ENCODE measurements at places on chromosomes 7 and 10.

GRCh38 chr10:83673316-83673715, 466.0 kb upstream of the GHITM start:
- DNase-seq: no peak

GRCh38 chr7:37434529-37434928, 14.1 kb downstream of the ELMO1 start:
- no peak for DNase-seq

- no peak for DNase-seq
Observed at GRCh38 chr7:87982116-87982515, 48.1 kb downstream of the ADAM22 start.

GRCh38 chr7:33698041-33698440, 207.3 kb upstream of the BMPER start:
- DNase-seq: no peak

- DNase-seq: no peak
Observed at GRCh38 chr10:46545861-46546590, 10.4 kb downstream of the GPRIN2 start.

GRCh38 chr7:102912742-102913141, at the start of gene LRRC17:
LRRC17 (plus strand) TSS chr7:102913000; CDS start chr7:102933914, 20,914 bp downstream.
- peak; percentile 75 for DNase-seq

DNA sequence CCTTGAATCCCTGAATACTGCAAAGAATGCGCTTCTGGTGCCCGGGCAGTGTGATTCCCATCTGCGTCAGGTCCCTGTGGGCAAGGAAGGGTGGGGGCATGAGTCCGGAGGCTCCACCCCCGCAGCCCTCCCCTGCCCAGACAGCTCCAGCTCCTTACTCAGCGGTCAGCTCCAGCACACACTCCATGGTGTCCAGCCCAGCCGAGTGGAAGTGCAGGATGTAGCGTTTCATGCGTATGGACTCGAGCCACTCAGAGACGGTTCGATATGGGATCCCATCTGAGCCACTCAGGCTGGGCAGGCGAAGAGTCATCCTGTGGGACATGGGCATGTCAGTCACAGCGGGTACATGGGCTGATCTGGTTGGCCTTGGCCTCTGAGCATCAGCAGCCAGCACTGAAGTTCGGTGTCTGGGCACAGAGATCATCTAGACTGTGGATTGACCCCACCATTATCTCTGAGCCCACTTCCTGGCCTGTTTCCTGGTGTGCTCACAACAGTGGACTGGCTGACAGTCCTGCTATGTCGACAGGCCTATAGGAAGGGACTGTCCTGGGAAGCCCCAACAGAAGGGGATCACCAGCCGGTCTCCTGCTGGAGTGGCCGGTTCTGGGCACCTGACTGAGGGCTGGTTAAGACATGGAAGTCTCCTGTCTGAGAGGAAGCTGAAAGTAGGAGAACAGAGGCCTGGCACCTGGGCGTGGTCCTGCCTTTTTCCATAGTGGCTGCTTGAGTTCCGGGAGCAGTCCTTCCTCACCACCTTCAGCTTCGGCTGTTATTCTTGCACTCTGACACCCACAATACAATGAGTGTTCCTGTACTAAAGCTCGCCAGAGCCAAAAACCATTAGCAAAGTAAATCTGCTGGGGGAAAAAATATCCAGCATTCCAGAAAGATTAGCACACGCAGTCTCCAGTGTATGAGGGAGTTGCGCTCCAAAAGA, 10.6 kb downstream of the ZYX start:
- no peak for DNase-seq

DNA sequence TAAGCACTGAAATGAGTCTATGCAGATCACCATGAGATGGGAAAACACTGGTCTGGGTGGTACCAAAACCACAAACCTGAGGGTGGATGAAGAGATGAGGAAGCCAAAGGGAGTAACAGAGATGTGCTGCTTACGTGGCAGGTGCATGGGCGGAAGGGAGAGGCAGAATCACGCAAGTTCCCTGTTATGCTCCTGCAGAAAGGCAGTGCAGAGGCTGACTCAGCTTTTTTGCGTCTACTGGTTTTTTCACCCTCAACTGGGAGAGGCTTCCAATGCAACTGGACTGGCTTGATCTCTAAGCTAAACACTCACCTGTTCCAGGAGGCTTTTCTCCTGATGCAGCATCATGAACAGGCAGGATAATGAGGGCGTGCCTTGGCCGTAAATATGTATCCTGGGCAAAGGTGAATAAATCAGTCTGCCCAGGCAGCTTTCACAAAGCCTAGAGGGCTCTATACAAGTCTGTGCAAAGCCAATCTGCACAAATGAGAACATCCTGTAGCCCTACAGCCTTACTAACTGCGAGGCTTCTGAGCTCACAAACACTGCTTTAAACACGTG, 95.4 kb upstream of the AFAP1L2 start:
- DNase-seq: no peak

- DNase-seq: no peak
Observed at GRCh38 chr7:26151650-26151952, 397 bp upstream of the NFE2L3 start.

GRCh38 chr7:73700069-73700423, 16.6 kb downstream of the BUD23 start:
- DNase-seq: no peak

DNA sequence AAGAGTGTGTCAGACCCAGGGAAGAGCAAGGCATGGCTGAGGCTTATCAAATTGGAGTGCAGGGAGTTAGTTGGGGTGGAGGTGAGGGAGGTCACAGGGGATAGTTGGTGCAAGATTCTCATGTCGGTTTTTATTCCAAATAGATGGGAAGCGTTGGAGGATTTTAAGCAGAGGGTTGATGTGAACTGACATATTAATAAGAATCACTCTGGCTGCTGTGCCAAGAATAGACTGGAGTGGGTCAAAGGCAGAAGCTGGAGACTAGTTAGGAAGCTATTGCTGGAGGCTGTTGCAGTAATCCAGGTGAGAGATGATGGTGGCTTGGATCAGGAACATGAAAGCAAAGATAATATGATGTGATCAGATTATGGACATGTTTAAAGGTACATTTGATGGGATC, 36.5 kb downstream of the LRRC18 start:
- no peak for DNase-seq

GRCh38 chr7:83426325-83426724, 222.6 kb downstream of the SEMA3E start:
- DNase-seq: no peak

GRCh38 chr10:123480845-123481244, 185.3 kb upstream of the GPR26 start:
- no peak for DNase-seq

GRCh38 chr10:69234447-69234846, 14.3 kb downstream of the HKDC1 start:
- no peak for DNase-seq

GRCh38 chr7:85719981-85720953, 533.4 kb upstream of the SEMA3D start:
- DNase-seq: no peak

GRCh38 chr10:5449823-5450222, 37.5 kb downstream of the NET1 start:
- DNase-seq: no peak

GRCh38 chr10:44284198-44285084, 100.5 kb downstream of the CXCL12 start:
- no peak for DNase-seq

GRCh38 chr10:111347386-111348013, 270.7 kb downstream of the ADRA2A start:
- DNase-seq: no peak

GRCh38 chr10:42598249-42598873, 40.0 kb downstream of the ZNF33B start:
- no peak for DNase-seq

- no peak for DNase-seq
Observed at GRCh38 chr7:34128762-34129161, 223.4 kb downstream of the BMPER start.

GRCh38 chr7:107854989-107855388, 36.0 kb upstream of the DLD start:
- no peak for DNase-seq

- DNase-seq: no peak
Observed at GRCh38 chr10:102626026-102626685, 18.1 kb upstream of the TRIM8 start.

- DNase-seq: no peak
Observed at GRCh38 chr10:96975136-96975535, 143.0 kb downstream of the LCOR start.

DNA sequence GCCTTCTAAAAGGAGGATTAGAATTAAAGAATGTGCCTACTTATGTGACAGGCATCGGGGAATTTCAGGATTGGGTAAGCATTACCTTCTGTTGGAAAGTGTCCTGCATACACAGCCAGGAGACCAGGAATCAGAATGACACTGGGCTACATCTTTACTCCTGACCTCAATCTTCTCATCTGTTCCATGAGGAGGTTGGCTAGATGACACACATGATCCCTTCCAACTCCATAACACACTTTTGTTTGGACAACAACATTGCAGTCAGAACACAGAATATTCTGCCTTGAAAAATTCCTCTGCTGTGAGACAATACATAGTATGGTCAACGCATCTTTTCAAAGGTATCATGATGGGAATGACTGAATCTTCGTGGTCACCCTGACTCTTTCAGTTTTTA, 1281.2 kb upstream of the SORCS1 start:
- DNase-seq: no peak

- DNase-seq: no peak
Observed at GRCh38 chr7:45191396-45191795, 33.8 kb downstream of the RAMP3 start.

GRCh38 chr10:68202960-68203353, 29.0 kb downstream of the ATOH7 start:
- DNase-seq: no peak

DNA sequence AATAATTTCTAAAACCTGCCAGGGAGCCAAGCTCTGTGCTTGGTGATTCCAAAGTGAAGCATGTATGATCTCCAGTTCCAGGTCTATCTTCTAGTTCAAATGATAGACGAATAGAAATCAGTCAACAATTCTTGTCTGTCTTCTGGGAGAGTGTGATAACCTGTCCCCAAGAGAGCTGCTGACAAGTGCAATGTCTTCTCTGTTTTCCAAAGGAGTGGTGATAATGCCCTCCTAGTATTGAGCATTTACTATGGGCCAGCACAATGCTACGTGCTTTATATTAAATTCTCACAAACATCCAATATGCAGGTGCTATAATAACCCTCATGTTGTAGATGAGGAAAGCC, 10.2 kb downstream of the MXI1 start:
- no peak for DNase-seq

DNA sequence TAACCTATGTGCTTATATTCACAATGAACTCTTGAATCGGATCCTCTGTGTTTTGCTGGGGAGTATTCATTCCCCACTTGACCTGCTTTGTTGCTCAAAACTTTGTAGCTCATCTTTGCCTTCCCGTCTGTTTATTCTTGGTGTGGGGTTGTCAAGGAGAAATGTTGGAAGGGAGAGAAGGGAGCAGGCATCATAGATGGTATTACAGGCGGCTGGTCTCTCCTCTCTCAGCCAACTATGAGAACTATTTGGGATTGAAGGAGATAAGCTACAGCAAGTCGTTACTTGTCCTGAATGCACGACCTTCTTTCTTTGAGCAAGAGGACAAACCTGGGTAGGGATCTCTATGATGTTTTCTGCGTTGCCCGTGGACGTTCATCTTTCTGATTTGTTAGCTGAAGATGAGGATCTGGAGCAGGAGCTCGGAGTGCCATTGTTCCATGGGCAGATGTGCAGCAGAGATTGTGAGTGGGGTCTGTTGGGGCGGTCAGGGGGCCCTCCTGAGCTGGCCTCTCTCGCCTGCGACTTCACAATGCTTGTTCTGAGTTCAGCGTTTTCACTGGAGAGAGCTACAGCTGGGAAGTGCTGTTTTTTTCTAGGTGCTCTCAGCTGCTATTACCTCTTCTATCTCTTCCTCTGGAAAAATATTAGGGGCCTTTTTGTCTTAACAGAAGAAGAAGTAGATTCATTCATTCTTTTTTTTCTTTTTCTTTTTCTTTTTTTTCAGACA, 126.9 kb upstream of the KLF6 start:
- DNase-seq: no peak

DNA sequence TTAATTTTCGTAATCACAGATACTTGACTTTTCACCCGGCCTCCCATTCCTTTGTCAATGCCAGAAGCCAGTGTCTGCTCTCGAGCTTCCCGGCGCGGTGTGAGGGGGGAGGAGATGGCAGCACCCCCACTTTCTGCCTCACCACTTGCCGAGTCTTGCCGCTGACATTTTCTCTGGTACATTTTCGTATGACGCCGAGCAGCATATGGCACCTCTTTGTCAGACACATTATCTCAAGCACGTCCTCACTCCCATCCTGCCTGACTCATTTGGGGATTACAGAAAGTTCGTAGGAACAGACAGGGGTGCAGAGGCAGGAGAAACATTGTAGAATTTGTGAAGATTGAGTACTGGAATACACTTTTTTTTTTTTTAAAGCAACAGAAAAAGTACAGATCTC, 60.8 kb upstream of the SORCS3 start:
- DNase-seq: peak; percentile 13

DNA sequence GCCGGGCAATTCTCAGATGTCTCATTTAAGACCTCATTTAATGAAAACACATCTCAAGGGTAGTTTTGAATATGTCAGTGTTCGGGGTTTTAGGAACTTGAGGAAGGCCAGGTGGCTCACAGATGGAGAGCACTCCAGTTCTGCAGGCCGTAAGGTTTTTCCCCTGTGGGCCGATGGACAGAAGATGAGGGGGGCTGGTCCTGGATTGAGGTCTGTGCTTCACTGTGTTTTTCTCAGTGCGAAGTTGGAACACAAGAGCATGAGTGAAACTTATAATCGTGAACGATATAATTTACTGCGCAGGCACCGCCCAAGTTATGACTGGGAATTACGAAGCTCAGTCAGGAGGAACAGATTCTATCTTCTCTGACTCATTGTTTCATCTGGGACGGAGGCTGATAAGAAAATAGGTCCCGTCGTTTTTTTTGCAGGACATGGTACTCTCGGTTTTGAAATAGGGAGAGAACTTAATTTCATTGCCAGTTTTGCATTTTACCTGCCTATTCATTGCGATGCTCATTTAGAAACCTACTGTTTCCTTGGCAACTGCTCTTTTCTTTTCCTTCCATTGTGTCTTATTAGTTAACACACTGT, 591.0 kb upstream of the PFKP start:
- DNase-seq: no peak

DNA sequence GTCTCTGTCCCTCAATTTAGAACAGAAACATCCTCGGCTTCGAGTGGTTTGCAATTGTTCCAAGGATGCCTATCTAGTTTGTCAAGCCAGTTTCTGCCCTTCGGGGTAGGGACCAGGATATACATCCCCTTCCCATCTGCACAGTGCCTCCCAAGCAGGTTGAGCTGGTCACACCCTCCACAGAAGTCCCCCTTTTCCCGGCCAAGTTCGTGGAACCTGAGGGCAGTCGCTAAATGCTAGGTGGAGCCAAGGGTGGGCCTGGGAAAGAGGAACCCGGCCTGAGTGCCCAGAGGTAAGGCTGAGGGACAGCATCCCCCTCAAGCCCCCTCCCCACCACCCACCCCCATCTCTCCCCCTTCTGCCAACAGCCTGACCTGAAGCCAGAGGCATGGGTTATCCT, 62.4 kb upstream of the NANOS1 start:
- no peak for DNase-seq
